ENCODE measurements at places on chromosomes 7 and 10.
A peak's percentile ranks its signal among the peaks of the same experiment; 100 is the strongest.

DNA sequence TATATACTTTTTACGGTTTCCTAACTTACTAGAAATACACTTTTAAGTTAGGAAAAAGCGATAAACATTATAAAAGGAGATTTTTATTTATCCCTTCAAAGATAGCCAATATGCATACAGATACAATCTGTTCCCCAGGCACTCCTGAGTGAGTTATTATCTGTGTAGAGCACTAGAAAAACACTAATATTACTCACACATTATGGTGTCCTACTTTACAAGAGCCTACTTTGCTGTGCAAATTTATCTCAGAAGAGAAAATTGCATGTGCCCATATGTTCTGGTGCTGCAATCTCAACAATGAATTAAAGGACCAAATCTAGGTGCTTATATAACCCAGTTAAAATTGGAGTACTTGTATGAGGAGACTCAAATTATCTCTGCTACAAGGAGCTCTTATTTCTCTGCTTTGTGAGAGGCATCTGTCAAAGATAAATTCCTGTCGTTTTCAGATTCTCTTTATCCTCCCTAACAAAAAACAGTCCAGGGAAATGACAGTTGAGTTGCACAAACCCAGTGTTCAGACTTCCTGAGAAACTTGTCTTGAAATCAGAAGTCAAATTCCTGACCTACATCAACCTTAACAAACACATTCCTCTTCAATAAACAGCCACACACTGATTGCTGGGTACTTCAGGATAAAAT, 28.9 kb downstream of the CPA1 start:
- DNase-seq, result no peak

- no peak for DNase-seq
Measured at GRCh38 chr10:74384615-74385183, 233.7 kb downstream of the ADK start.

DNA sequence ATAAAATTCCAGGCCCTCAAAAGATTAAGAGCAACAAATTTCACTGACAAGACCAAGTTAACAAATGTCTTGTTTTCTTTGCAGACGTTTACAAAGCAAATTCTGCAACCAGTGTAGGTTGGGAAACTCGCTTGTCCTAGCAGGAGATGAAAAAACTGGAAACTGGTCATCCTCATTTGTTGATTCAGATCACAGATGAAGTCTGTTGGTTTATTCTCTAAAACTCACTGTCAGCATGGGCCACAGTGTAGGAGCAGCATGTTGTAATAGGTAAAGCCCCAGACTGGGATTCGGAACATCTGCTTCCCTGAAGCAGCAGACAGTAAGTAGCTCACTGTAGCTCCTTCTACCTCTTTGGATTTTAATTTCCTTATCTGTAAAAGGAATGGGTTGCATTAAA, 31.5 kb downstream of the PANK1 start:
- DNase-seq, result no peak

GRCh38 chr10:112442063-112442462, 4.7 kb downstream of the ZDHHC6 start:
- DNase-seq, result no peak

- DNase-seq, result no peak
Measured at GRCh38 chr7:30647589-30648364, 34.5 kb downstream of the CRHR2 start.

- DNase-seq, result no peak
Measured at GRCh38 chr7:33849971-33850559, 55.3 kb upstream of the BMPER start.

DNA sequence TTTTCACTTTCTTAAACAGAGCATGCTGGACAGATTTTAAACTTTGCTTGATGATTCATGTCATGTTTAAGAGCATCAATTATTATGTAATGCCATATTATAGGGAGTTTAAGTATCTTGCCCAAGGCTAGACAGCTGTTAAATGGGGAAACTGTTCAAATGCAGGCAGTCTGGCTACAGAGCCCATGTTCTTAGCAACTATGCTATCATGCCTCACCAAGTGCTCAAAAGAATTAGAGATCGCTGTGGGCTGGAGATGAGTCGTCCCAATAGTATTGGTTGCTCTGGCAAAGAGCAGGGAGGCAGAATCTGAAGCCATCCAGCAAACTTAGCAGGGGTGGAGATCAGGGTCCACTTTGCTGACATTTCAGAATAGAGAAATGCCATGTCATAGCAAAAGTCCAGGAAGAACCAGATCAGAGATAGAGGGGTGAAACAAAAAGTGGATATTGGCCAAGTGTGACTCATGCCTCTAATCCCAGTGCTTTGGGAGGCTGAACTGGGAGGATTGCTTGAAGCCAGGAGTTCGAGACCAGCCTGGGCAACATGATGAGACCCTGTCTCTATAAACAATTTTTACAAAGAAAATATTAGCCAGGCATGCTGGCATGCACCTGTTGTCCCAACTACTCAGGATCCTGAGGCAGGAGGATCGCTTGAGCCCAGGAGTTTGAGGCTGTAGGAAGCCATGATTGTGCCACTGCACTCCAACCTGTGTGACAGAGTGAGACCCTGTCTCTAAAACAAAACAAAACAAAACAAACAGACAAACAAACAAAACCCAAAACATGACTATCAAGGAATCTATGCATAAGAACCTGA, 57.8 kb downstream of the BAMBI start:
- DNase-seq, result no peak

DNA sequence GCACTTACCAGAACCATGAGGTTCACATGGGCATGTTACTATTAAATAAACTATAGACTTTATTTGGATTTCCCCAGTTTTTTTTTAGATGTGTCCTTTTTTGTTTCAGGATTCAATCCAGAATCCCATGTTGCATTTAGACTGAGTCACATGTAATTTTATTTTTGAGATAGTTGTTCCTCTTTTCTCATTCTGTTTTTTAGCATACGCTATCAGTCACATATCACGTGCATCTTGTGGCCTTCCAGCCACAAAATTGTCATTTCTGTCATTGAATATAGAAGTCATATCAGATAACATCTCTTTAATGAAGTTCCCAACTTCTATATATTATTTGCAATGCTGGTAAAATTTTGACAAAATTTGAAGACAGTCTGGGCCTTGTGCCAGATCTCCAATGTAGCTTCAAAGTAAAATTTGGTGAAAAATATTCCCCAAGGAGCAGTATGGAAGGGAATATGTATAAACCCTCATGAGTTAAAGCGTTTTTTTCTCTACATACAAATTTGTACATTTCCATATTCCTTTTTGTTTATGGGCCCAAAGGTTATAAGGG, 132.3 kb upstream of the MKI67 start:
- DNase-seq, result no peak

GRCh38 chr7:22429386-22429785, 70.6 kb downstream of the STEAP1B start:
- no peak for DNase-seq

DNA sequence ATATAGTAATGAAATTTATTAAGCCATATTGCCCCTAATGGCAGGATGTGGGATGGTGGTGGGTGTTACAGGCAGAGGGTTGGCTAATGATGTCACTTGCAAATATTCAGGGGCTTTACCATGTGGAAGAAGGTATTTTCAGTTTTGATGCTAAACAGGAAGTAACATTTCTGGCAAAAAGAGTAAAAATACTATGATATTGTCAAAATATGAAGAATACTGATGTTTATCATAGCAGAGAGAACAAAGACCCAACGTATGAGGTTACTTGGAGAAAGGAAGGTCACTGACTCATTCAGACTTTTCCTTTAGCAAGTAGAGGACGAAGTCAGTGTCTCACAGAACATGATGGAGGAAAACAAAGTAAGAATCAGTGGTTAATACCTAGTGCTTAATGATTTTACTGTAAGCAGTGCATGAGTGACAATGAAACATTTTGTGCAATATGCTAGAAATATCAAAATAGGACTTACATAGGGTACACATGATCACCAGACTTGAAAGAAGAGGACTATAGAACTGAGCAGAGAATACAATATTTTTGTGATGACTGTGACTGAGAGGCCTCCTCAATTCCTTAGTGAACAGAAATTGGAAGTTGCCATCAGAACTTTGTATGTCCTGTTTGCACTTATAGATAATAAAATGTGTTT, 89.7 kb upstream of the STEAP4 start:
- DNase-seq, result no peak

- peak; percentile 39 for DNase-seq
Measured at GRCh38 chr10:70775679-70776454, 9.3 kb downstream of the TBATA start.

DNA sequence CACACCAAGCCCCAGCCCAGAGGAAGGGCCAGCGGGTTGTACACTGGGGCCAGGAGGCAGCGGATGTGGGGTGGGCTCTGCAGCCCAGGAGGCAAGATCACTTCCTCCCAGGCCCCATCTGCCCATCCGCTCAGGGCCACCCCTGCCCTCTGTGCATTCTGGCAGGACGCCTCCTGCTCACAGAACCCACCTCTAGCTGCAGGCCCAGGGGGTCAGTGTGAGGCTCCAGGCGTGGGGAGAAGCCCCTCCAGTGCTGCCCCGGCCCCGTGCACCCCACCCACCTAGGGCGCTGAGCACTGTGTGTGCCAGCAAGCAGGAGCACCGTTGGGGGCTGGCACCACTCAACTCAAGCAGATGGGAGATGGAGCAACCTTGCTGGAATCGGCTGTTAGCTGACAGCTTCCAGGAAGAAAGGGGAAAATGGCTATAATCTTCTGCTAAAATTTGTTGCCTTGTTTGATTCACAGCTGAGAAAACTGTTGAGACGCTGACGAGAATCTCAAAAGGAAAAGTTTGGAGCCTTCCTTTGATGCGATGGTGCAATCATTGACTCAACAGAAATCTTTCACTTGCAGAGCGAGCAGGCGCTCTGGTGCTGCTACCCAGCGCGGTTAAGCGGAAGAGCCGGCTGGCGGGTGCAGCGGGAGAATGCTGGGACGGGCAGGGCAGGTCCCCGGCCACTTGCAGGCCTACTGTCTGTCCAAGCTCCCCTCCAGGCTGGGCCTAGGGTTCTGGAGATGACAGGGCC, 276.1 kb downstream of the ELFN1 start:
- DNase-seq, result peak; percentile 40

DNA sequence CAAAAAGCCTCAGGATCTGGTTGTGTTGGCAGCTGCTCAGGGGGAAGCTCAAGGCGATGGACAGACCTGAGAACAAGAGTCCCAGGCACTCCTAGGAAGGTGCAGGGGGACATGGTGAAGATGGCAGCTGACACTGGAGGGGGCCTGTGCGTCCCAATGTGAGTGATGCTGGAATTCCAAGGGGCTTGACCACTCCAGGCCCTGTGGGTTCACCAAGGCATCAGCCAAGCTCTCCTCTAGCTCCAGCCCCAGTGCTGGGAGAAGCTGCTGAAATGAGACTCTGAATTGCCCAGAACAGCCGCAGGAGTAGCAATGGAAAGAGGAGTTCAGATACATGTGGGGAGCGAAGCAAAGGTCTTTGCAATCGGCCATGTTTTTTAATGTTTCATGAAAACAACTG, 16.0 kb downstream of the UPP1 start:
- DNase-seq, result no peak

DNA sequence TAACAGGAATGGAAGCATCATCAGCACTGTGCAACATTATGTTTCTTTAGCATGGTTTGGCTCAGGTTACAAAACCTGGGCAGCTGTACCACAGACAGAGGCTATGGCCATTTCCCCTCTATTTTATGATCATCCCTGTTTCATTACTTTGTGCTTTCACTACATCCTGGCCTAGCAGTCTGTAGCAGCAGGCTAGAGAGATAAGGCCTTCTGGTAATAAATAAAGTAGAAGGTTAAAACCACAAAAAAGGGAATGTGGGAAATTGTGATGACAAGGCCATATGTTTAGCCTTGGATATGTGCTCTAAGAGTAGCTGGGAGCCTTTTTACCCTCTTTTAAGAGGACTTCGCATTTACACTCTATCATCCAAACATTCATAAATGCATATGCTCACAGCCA, 266.2 kb upstream of the PHF14 start:
- DNase-seq, result no peak

DNA sequence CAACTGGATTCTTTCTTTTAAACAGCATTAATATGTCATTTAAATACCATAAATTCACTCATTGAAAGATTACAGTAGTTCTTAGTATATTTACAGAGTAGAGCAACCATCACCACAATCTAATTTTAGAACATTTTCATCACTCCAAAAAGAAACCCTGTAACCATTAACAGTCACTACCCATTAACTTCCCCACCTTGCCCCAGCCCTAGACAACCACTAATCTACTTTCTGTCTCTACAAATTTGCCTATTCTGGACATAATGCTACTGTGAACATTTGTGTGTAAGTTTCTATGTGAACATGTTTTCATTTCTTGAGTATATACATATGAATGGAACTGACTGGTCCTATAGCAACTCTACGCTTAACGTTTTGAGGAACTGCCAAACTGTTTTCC, 42.4 kb downstream of the P4HA1 start:
- no peak for DNase-seq

GRCh38 chr10:63689768-63690167, 168.6 kb downstream of the REEP3 start:
- DNase-seq, result no peak

DNA sequence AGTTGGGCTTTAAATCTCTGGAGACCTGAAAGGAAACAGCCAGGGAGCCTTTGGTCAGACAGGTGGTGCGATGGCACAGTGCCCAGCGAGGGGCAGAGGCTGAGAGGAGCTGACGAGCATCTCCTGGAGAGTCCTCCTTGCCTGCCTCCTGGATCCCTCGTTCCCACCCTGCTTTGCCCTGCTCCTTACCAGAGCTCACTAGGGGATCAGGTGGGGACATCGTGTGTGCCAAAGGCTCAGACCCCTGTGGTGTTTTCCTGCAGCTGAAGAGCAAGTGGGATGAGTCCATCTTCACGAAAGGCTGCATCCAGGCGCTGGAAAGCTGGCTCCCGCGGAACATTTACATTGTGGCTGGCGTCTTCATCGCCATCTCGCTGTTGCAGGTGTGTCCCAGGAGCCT, 21.8 kb upstream of the SH2D4B start:
- no peak for DNase-seq

GRCh38 chr7:158074896-158075632, 512.6 kb downstream of the PTPRN2 start:
- DNase-seq, result no peak

GRCh38 chr10:31011017-31011664, 20.5 kb downstream of the ZNF438 start:
- no peak for DNase-seq

DNA sequence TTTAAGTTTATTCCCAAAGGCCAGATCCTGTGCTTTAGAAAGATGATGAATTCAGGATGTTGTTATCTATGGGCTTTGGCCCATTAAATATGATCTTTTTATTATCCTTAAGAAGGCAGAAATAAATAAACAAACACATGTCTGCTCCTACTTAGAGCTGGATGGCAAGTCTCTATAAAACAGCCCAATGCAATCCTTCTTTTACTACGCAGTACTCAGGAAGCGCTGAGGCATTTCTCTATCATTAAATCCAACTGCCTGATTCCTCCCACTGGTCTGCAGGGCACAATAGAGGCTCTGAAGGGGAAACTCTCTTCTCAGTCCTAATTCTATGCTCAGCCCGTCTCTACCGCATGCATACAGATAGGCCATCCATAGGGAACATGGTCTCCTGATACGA, 144.5 kb upstream of the TMEM72 start:
- DNase-seq, result no peak

Measured in natural killer cell treated with Interleukin-12 subunit alpha and Interleukin-12 subunit beta and Interleukin-15 and Interleukin-18, amount 100 ng/mL, for 72 hours (primary cell).